ENCODE measurements at places on chromosomes 2 and 18.

DNA sequence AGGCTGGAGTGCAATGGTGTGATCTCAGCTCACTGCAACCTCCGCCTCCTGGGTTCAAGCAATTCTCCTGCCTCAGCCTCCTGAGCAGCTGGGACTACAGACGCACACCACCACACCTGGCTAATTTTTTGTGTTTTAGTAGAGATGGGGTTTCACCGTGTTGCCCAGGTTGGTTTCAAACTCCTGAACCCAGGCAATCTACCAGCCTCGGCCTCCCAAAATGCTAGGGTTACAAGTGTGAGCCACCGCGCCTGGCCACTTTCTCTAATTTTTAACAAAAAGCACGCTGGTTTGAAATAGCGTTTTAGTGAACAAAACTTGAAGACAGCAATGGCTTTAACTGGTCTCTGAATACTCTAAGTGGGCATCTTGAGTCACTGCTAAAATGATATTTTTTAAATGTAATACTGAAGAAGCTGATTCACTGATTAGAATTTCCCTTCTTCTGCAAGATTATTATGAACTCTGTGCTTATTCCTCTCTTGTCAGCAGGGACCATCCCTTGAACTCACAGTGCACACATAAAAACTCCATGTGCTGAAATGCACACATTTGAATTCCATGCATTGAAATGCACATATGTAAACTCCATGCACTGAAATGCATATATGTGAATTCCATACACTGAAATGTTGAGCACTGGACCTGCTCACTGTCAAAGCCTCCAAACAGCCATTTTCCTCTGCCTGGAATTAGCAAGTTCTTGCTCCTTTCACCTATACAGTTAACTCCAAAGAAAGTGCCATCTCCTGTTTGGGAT, 1411.5 kb upstream of the ACVR2A start:
- no peak for DNase-seq

DNA sequence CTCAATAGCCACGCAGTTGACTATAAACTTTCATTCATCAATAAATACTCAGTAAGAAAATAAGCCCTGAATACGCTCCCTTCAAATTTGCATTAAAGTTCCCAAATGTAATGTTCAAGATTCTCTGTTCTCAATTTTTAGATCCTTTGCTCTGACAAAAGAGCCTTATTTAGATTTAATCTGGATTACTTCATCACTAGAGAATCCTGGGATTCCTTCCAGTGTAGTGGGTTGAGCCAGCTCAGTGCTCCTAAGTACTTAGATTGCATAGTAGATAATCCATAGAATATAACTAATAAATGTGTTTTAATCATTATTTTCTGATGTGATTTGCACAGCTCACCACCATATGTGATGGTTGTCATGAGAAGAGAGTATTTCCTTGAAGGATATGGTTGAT, 1286.2 kb downstream of the SUCLG1 start:
- DNase-seq = no peak

GRCh38 chr18:47679864-47680263, 250.6 kb downstream of the SMAD2 start:
- DNase-seq = no peak

DNA sequence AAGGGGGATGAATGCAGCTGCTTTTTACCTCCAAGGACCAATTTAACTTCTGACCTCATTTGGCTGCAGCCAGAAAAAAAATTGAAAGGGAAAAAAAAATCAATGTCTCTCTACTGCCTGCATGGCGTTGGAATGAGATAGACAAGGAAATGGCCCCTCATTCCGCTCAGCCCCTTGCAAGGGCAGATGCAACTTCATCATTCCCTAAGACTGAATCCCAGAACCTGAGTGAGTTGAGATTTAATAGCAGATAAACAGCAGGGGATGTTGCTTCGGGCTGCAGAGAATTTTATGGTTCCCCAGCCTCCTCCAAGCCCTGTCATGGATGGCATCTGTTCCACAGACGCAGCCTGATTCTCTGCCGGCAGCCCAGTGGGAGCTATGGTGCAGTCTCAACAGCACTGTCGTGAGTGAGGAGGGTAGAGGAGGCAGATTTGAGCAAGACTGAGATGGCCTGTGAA, 49.0 kb downstream of the CAPN13 start:
- no peak for DNase-seq

DNA sequence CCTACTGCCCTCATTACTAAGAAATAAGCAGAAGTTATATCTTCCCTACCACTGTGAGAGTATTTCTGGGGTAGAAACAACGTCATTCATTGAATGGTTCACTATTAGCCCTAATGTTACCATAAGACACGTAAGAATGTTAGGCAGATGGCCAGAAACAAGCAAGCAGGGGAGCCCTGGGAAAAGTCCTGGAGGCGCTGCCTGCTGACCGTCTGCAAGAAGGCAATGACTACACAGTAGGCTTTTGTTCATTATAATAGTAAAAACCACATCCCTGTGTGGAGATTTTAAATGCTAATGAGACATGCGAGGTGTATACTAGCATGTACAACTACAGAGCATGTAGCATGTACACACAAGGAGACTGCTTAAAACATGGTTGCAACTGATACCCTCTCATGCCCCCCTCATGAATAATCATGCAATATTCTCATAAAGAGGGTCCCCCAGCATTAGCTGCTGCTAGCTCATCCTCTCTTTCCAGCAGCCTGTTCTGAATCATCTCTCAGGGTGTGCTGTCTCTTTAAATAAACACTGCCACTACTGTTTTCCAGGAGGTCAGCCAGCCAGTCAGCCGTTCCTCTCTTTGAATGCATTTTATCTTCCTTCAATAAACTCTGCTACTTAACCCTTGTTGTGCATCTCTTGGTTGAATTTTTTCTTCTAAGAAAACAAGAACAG, 23.6 kb downstream of the SUCLG1 start:
- DNase-seq = no peak

GRCh38 chr2:176585791-176586190, 316.5 kb downstream of the MTX2 start:
- no peak for DNase-seq

GRCh38 chr2:224363281-224363680, 38.6 kb downstream of the FAM124B start:
- DNase-seq = no peak

GRCh38 chr2:67974559-67975430, 88.0 kb downstream of the C1D start:
- no peak for DNase-seq

DNA sequence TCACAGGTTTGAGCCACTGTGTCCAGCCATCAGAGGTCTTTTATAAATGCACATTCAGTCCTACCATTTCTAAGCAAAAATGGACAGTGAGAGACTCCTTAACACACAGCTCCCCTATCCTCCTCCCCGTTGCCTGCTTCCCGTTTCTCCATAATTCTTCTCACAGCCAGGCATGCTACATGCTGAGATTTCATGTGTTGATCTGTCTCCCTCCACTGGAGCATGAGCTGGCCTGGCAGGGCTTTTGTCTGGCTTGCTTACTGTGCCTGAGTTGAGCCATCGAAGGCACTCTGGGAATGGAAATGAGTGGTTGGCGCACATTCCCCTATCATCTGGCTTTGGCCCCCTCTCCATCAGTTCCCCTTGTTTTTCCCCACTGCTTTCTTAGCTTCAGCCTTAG, 413.5 kb downstream of the PTPRM start:
- no peak for DNase-seq

DNA sequence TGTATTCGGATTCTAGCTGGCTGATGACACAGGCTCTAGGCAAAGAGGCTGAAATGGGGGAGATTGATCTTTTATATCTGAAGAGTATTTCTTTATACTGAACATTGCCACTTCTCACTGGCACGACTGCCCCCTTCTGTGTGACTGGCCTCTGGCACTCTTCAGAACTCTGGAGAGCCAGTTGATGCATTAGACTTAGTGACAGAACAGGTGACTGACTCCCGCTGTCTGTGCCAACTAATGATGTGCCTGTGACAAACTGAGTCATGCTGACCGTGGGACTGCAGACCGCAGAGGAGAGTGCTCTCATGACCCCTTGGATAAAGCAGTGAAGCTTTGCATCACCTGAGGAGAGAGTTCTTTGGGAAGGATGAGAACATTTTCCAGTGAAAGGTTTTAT, 14.4 kb downstream of the MGAT5 start:
- DNase-seq = no peak

- DNase-seq = no peak
Observed at GRCh38 chr2:63755216-63755615, 86.5 kb upstream of the UGP2 start.

DNA sequence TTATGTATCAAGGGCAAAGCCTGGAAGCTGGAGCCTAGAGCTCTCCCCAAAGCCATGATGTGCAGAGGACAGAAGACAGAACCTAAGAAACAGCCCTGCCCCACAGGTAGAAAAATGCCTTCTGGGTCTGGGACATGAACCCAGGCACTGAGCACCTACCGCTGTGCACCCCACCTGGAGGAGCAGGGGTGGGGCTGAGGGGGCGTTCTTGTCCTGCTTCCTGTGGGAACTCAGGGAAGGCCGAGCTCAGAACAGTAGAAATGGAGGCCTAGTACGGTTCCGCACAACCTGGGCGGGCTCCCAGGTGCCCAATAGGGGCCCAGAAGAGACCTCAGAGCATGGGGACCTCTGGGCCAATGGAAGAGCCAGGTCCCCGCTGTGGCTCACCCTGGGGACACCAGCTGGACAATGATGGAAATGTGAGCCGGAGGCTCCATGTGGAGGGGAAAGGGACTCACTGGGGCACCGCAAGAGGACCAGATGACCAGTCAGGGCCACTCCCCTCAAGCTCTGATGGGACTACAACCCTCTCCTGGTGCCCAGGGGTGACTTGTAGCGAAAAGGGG, 3.2 kb downstream of the CRACDL start:
- no peak for DNase-seq

GRCh38 chr2:21386666-21387065, 262.9 kb downstream of the TDRD15 start:
- DNase-seq = no peak

- DNase-seq = no peak
Observed at GRCh38 chr2:181008407-181008806, 28.0 kb downstream of the UBE2E3 start.

GRCh38 chr2:37098416-37099118, 14.2 kb downstream of the GPATCH11 start:
- DNase-seq = no peak

DNA sequence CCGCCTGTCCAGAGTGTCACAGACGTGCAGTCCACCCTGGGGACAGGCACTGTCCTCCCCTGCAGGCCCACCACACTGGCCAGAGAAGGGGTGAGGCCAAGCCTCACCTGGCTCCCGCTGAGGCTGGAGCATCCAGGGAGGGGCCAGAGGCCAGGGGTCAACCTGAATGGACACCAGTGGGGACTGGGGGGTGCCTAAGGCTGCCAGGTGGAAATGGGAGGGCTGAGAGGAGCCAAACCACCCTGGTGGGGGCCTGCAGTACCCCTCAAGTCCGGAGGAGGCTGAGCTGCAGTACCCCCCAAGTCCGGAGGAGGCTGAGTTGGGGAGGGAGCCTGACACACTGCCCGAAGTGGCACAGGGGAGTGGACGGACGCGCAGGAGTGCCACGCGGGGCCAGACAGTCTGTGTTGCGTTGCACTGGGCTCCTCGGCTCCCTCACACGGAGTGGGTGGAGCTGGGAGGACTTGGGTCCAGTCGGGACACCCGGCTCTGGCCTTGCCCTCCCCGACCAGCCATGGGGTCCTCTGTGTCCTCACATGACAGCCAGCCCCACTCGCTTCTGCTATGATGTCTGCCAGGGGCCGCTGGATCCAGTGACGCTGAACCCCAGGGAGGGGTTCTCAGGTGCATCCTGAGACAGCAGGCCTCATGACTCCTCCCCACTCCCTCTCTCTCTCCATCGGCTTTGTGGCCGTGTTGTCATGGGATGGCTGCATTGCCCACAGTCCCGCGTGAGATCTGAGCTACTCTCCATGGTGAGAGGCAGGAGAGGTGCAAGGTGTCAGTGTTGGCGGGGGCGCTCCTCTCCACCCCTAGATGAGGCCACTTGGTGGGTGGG, 22.3 kb upstream of the GPC1 start:
- DNase-seq = no peak

- DNase-seq = no peak
Observed at GRCh38 chr2:1584691-1585485, 159.4 kb downstream of the PXDN start.

DNA sequence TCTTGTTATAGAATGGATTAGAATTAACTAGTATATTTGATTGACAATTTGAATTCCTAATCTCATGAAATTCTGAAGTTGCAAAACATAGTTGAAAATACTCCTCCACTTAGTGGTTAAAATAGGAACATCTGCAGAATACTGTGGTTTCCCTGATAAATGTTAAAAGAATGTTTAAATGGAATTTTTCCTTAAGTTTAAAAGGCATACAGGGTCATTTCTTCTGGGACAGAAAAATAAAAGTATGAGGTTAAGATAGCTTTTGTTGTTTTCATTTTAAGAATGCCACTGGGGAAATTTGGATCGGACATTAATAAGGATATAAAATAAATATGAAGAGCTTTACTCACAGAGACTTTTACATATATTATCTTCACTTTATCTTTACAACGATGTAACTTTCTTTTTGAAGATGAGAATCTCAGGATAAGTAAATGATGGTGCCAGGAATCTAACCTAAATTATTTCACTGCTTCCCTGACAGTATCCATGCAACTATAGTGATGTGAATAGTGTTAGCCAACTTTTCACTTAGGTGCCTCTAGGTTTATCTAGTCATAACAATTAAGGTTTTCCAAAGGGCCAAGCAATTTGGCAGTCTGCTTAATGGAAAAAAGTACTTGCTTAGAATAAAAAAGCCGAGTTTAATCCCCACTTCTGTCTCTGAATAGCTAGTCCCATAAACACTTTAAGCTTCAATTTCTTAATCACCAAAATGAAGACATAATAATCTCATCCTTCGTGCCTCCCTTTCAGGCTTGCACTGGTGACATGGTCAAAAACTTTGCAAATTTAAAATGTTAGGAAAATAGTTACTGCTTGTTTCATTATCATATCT, 151.8 kb upstream of the STK17B start:
- DNase-seq = no peak

DNA sequence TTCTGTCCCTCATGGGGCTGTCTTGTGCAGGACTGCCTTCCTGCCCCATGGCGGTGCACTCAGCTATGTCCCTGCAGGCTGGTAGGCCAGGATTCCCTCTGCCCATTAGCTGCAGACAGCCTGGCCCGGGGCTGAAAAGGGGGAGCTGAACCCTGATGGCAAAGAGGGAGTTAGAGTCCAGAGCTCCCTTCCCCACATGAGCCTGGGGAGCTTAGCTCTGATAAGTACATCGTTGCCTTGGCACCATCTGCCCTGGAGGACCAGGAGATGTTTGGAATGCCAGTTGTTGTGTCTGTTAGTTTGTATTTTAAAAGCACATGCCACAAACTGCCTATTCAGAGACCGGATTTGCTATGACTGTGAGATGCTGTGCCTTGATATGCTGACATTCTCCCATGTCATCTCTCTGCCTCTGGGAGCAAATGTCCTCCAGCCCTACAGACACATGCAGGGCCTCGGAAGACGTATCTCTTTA, 65.1 kb upstream of the AFF3 start:
- DNase-seq = no peak
